Fibroblast of skin of back (primary cell): ENCODE measurements at places on chromosomes 11 and 22.
A peak's percentile ranks its signal among the peaks of the same experiment; 100 is the strongest.

DNA sequence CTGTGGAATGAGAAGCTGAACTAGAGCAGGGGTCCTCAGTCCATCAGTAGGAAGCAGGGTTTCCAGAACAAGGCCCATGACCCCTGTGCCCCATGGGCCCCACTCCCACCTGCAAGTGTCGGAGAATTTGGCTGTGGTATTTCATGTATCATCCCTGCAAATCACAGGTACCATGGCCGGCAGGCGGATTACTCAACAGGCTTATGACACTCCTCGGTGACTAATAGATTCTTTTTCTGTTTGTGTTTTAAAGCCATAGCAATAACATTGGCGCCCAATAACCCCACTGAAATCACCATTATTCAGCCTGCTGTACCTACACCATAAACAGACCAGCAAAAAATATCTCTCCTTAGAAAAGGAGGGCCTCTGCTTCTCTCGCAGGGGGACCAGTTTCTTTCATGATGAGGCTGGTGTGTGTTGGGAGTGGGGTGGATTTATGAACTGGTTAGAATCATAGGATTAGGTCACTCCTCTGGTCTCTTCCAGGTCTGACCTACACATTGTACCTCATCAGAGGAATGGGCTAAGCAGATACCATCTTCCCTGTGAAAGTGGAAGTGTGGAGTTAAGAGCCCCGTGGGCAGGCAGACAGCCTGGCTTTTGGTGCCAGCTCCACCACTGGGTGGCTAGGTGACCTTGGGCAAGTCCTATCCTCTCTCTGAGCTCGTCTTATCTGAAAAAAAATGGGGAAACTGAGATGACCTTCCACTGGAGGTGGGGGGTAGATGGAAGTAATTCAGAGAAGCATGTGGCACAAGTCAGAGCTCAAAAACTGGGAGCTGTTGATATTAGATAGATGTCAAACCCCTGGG is 60.2 kb upstream of the WNT11 start:
- DNase-seq, result peak; percentile 49

GRCh38 chr22:21917181-21917958 is 35.3 kb downstream of the PPM1F start:
- DNase-seq, result no peak

DNA sequence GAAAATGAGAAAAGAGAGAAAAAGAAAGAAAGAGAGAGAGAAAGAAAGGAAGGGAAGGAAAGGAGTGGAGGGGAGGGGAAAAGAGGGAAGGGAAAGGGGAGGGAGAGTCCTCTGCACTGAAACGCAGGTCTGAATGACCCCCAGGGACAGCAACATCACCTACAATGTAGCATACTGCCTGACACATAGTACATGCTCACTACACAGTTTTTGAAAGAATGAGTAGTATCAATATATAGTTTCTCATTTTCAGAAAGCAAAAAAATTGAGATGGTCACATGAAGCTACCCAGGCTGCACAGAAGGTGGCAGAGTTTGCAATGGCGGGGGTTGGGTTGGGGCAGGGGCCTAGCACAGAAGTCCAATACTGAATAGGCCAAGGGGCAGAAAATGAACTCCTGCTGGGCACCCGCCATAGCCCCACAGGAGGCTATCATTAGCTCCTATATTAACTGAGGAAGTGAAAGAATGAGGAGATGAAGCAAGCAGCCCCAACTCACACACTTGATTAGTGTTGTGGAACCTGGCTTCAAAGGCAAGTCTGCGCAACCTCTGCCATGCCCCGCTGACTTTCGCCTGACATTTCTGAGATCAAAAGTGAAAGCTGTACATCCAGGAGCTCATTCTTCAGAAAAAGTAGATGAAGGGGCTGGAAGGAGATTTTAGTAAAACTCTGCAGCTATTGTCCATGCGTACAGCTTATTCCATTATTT is 241.2 kb upstream of the SYN3 start:
- no peak for DNase-seq

DNA sequence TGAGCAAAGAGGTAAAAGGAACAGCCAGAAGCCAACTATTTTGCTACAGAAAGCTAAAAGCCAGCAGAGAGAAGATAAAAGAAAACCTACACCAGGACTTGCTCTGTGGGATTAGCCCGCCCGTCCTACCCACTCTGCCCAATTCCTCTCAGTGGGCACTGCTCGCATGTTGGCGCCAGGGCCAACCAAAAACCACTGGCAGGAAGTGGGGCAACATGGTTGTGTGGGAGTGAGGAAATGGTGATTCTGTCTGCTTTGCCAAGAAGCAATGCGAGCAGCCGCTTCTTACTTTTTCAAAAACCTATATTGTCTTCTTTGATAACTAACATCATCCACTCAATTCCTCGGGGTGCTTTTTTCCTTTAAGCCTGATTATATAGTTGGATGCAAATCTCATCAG is 14.2 kb upstream of the APOA1 start:
- no peak for DNase-seq

DNA sequence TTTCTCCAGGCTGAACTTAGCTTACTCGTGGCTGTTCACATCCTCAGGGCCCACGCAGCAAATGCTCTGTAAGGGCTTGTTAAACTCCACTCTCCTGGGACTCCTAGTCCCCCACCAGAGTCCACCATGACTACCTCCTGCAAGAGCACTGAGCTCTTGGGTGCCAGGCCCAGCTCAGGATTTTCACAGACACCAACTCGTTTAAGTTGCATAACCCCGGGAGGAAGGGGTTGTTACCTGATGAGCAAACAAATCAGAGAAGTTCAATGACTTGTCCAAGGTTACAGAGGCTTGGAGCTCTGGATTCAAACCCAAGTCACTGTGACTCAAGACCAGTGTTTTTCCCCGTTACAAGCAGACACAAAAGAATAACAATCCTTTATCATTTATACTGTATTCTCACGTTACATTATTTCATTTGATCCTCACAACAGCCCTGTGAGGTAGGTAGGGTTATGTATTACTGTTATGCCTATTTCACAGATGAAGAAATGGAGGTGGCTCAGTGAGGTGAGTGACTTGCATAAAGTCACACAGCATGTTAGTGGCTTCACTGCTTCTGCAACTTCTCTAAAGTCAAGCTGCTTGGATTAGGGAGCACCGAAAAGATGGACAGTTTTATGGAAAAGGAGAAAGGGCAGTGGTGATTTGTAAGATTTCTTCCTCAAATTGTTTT is 17.4 kb downstream of the KCTD21 start:
- no peak for DNase-seq

GRCh38 chr11:119307219-119307618 is 9.7 kb downstream of the MCAM start:
- peak; percentile 34 for DNase-seq

- no peak for DNase-seq
Observed at GRCh38 chr11:122754553-122755322, 83.6 kb upstream of the CRTAM start.

DNA sequence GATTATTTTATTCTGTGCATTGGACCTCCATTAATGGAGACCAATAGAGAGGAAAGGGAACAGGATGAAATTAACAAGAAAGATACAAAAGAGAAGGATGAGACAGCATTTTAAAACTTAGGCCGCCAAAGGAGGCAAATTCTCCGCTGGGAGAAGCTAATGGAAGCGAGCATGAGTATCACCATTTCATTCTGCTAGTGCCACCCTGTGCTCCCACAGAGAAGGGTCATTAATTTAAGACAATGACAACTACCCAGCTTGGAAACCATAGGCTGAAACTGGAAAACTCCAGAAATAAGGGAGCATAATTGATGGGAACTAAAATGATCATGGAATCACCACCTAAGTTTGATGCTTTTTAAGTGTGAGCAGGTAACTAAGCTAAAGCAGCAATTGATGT is 69.2 kb downstream of the SLC36A4 start:
- DNase-seq, result no peak

GRCh38 chr11:130827451-130828377 is 88.6 kb downstream of the SNX19 start:
- DNase-seq, result peak; percentile 87

DNA sequence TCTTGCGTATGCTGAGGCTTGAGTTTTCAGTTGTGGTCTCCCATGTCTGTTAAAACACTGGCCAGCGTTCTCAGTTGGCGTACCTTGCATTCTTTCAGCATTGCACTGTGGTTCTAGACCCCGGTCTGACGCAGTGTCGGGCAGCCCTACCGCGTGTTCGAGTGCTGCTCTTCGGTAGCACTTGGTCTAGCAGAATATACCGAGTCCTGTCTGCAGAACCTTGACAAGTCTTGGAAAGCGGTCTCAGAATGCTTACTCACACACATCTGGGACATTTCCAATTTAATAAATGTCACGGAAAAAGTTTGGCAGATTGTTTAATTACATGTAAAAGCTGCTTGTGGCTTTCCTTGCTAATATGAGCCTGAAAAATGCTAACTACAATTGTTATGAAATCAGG is 32.6 kb downstream of the PPFIA1 start:
- DNase-seq, result no peak

GRCh38 chr11:61325649-61326414 is 7.1 kb downstream of the DDB1 start:
- no peak for DNase-seq

GRCh38 chr11:17864478-17864941 is 129.9 kb downstream of the KCNC1 start:
- no peak for DNase-seq

GRCh38 chr11:98955551-98955950 is 65.2 kb upstream of the CNTN5 start:
- peak; percentile 6 for DNase-seq

DNA sequence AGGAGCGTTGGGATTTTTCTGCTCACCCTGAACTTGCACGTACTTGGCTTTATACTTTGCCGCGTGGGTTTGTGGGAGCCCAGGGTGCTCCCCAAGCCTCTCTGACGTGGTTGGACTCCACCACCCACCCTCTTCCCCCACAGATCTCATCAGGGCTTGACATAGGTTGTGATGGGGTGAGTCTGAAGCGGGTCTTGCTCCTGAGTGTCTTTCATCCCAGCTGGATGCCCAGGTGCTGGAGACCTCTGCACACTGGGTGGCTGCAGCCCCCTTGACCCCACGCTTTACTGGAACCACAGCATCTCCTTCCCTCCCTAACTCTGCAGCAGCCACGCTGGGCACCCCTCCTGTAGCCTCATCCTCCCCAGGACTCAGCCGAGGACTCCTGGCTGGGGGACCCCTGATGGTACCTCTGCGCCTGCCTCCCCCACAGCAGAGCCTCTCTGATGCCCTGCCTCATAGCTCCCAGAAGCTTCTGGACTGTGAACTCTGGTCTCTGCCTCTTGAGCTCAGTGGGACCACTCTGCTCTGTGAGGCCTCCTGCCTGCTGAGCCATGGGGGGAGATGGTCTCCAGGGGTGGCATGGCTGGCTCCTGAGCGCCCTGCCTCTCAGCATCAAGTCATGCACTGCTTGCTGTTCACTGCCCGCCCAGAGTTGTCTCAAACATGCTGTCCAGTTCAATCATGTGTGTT is 45.2 kb downstream of the MYEOV start:
- no peak for DNase-seq

DNA sequence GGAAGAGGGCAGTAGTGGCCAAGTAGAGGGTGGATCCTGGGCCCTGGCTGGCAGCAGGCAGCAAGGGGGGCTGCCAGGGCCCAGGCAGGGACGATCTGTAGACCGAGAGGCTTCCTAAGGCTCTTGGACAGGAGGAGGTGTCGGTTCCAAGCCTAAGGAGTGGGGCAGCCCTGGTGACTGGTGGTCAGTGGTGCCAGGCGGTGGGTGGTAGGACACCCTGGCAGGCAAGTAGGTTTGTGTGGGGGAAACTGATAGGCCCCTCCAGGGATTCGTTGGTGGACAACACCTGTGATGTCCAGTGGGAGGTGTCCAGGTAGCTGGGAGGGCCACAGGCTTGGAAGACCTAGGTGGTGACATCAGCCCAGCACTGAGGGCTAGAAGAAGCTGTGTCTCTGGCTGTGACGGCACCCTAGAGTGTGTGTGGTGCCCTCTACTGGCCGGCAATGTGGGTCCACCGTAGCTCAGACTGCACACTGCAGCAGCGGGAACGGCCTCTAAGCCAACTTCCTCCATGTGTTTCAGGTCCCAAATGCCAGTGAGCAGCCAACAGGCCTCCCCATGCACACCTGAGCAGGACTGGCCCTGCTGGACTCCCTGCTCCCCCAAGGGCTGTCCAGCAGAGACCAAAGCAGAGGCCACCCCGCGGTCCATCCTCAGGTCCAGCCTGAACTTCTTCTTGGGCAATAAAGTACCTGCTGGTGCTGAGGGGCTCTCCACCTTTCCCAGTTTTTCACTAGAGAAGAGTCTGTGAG is 9.4 kb upstream of the SAMM50 start:
- peak; percentile 61 for DNase-seq

GRCh38 chr11:36313750-36314433 is 17.8 kb downstream of the PRR5L start:
- DNase-seq, result no peak

GRCh38 chr22:44309137-44309536 is 3.6 kb downstream of the SHISAL1 start:
- DNase-seq, result peak; percentile 94

DNA sequence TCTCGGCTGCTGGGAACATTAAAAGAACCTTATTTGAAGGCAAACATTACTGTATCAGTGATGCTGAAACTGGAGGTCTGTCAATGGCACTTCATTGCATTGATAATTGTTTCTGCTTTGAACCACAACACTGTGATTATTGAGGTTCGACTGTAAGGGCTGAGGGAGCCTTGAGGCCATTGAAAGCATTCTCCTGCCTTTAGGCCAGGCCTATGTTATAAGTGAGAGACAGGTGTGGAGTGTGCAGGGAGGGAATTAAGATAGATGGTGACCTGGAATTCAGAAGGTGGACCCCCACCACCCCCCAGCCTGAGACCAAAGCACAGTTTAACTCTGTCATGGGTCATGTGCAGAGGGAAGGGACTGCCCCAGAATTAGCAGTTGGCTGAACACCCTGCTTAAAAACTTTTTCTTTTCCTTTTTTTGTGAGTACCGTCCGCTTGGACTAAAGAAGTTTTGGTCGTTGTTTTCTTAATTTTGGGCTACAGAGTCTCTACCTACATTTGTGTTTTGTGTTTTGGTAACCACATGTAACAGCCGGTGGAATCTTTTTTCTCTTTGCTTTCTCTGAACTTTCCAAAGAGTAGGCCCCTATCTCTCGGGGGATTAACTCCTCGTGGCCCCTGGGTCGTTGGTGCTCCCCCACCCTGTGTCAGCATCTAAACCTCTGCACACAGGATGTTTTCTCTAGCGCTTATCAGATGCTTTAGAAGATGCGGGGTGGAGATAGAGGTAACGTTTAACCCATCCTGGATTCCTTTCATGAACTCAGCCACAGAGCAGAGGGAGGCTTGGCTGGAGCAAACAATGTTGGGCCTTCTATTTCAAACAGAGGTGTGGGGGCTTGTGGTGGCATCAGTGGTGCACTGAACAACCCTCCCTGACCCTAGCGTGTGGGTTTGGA is 43.7 kb downstream of the ZBTB16 start:
- no peak for DNase-seq

- no peak for DNase-seq
Observed at GRCh38 chr11:32137869-32138268, 47.0 kb downstream of the RCN1 start.

GRCh38 chr11:10731064-10731680 is 19.9 kb upstream of the CTR9 start:
- no peak for DNase-seq

DNA sequence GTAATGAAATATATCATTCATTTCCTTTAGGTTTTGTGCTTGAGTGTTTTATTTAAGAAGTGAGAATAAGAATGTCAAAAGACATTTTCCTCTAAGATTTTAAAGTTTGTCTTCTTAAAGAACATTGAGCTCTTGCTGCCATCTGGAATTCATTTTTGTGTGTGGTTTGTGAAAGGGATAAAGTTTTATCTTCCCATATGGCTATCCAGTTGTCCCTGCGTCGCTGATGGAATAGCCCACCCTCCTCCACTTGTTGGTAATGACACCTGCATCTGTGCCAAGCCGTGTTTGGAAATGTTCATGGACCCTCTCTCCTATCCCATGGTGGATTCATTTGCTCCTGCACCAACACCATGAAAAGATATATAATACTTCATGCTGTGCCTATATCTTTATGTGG is 901.5 kb downstream of the BRD1 start:
- DNase-seq, result no peak

GRCh38 chr11:60959431-60959830 is 7.5 kb upstream of the SLC15A3 start:
- DNase-seq, result peak; percentile 74
